ENCODE measurements at places on chromosomes 5 and 9.
A peak's percentile ranks its signal among the peaks of the same experiment; 100 is the strongest.

GRCh38 chr9:137380606-137381005 lies 42.4 kb downstream of the EXD3 start:
- no peak for DNase-seq

- no peak for DNase-seq
Measured at GRCh38 chr9:131308906-131309529, 19.5 kb downstream of the PLPP7 start.

- no peak for DNase-seq
Measured at GRCh38 chr5:129125819-129126218, 31.3 kb downstream of the ISOC1 start.

- no peak for DNase-seq
Measured at GRCh38 chr9:96441798-96442445, 8.0 kb upstream of the HABP4 start.

DNA sequence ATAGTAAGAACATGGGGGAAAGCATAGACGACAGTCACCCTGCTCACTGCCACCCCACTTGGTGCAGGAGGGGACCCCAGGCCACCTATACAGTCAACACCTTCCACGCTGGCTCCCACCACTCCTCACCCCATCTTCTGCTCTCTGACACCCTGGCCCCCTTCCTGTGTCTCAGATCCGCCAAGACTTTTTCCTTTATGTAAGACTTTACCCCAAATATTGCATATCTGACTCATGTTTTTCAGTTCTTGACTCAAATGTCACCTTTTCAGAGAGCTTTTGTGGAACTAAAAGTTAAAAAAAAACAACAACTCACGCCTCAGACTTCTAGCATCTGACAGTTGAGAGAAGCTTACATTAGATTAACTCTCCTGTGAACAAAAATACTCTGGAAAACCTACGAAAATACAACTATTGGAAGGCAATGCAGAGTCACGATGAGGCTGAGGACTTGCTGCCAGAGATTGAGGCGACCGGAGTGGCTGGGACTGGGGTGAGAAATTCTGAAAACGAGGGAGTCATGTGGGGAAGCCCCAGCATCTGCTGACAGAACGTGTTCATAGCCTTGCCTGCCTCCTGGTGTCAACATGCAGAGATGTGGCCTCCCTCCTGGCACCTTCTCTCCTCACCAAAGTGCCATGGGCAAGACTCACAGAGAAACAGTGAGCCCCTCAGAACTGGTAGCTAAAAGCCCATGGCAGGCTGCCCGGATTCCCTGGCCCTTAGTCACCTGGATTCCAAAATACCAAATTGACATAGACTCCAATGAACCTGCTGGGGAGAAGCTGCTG lies 22.4 kb upstream of the FCN2 start:
- DNase-seq: peak; percentile 36

- no peak for DNase-seq
Measured at GRCh38 chr9:77019236-77019925, at the start of gene FOXB2. Gene FOXB2 (plus strand): TSS chr9:77019655. CDS start chr9:77019655, 0 bp downstream.

- DNase-seq: no peak
Measured at GRCh38 chr9:36438536-36439236, 38.6 kb upstream of the RNF38 start.

- DNase-seq: no peak
Measured at GRCh38 chr5:88955403-88955802, 72.4 kb upstream of the MEF2C start.

- no peak for DNase-seq
Measured at GRCh38 chr5:159877894-159878448, 38.3 kb upstream of the ADRA1B start.

- DNase-seq: no peak
Measured at GRCh38 chr9:84349671-84350070, 9.1 kb upstream of the SLC28A3 start.

GRCh38 chr9:85268131-85268530 lies 473.6 kb downstream of the AGTPBP1 start:
- DNase-seq: no peak

GRCh38 chr9:26756881-26757280 lies 135.7 kb downstream of the CAAP1 start:
- DNase-seq: no peak

GRCh38 chr5:2519153-2519552 lies 232.3 kb downstream of the IRX2 start:
- DNase-seq: no peak

- no peak for DNase-seq
Measured at GRCh38 chr5:58759745-58760144, 176.9 kb downstream of the RAB3C start.

- DNase-seq: no peak
Measured at GRCh38 chr5:143001764-143002351, 231.7 kb downstream of the ARHGAP26 start.

DNA sequence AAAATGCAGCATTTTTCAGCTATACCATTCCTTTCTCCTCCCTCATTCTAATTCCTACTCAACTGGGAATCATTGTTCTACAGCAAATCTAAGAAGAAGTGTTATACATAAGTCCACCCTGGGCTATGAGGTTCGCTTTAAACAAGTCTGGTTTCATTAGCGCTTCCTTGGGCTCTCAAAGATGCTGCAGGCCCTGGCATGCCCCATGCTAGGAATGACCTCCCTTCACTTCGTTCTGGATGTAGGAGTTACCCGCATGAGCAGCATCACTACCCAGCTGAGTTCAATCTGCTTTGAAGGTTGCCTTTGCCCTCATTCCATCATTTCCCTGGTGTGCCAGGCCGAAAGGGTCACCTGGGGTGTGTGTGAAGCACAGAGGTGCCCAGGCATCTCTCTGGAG lies 35.4 kb downstream of the F2R start:
- no peak for DNase-seq

DNA sequence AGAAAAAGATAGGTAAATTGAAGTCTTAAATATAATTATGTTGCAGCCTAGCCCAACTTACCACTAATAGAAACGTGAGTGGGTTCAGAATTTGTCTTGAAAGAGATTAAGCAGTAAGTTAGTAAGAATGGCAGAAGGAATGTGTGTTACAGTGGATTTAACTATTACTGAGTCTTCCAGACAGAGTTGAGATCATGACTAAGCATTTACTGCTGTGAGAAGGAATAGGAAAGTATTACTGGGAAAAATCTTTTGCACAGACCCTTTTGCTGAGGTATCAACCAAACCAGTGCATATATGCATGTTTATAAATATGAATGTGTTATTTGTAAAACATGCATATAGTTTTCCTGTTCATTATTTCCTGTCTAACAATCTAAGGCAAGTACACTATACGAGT lies 112.8 kb upstream of the EFNA5 start:
- no peak for DNase-seq

DNA sequence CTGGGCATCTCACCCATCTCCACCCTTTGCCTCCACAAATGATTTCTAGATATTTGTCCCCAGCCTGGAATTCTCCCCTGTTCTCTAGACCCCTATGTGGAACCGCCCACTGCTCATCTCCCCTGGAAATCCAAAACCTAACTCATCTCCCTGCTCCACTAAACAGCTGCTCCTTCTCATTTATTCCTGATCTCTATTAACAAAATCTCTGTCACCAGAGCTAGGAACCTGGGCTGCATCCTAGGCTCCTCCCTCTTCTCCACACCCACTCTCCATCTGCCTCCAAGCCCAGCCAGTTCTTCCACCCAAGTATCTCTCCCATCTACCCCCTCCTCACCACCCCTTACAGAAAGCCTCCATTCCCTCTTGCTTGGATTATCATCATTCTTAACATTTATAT lies 24.0 kb upstream of the SYNPO start:
- no peak for DNase-seq

DNA sequence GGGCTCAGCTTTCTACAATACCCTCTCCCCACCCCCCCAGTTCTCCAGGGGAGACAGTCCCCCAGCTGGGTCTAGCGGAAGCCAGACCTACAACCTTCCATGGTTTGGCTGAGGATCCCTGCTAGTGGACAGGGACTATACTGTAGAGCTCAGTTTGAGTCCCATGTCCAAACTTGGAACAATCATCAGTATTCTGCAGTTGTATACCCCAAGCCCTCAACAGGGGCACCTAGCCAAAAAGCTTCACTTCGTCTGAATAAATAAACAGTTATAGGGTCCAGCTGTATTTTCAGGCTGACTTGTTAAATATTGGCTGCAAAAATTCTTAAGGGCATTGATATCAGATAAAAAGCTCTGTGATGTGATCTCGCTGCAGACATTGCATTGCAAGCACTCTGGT lies 15.4 kb upstream of the C9 start:
- no peak for DNase-seq

GRCh38 chr9:4168526-4168925 lies 131.3 kb downstream of the GLIS3 start:
- no peak for DNase-seq

DNA sequence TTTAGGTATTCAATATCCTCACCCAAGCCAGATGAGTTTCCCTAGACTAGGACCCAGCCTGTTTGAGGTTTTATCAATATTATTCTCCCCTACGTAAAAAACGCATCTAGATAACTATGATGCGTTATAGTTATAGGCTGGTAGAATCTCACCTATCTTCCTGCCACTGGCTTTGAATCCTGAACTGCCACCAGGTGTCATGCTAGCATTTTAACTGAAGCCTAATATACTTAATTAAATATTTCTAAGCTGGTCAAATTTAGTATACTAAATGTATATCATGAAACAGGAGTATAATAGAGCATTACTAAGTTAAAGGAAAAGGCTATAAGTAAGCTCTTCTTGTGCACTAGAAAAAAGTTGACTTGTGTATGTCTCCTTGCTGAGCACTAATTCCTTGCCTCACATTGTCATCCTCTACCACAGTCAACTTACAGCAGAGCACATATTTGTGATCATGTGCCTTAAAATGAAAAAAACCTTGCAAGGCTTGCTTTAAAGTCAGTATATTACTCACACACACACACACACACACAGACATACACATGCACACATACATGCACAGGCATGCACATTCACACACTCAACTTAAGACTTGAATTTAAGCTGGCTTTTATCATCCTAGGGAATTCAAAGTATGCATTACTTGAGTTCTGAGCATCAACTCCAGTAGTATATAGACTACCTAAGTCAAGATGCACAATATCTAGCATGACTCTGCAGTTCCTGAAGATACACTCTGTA lies 303.4 kb downstream of the ADGRV1 start:
- no peak for DNase-seq

- no peak for DNase-seq
Measured at GRCh38 chr5:11104210-11104609, 343.2 kb upstream of the DAP start.

DNA sequence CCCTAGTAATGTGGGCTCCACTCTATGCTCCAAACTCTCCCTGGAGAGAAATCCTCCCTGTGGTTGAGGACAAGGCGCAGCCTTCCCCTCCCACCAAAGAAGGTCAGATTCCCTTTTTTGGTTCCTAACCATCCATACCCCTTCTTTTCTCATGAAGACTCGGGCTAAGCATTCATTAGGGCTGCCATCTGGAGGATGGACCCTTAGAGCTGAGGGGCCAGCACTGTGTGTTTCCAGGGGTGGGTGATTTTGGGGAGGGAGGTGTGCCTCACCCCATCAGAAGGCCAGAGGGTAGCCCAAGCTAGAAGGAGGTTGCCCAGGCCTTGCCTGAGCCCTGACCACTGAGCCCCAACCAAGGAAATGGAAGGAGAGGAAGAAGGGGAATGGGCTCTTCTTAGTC lies 36.8 kb downstream of the TGFBI start:
- no peak for DNase-seq

- no peak for DNase-seq
Measured at GRCh38 chr9:108043585-108043984, 554.0 kb upstream of the KLF4 start.

- no peak for DNase-seq
Measured at GRCh38 chr5:69492391-69492922, at the start of gene OCLN. Gene OCLN (plus strand): TSS chr5:69492790. CDS start chr5:69504245, 11,455 bp downstream.

DNA sequence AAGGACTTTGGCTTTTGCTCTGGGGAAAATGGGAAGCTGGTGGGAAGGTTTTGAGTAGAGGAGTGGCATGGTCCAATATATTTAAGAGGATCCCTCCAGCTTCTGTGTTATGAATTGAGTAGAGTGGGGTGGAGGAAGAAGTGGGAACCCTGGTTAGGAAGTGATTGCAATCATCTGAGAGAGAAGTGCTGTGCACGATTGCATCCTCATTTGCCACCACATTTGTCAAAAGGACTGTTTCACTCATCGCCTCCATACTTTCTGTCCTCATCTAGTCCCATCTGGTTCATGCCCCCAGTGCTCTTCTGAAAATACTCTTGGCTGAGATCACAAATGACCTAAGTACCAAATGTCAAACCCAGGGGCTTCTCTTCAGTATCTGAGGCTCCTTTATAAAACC lies 192.1 kb downstream of the RAB3C start:
- DNase-seq: no peak

- no peak for DNase-seq
Measured at GRCh38 chr5:139982975-139983240, 60.2 kb downstream of the NRG2 start.

- no peak for DNase-seq
Measured at GRCh38 chr9:126916909-126917308, 2.3 kb downstream of the RALGPS1 start.

DNA sequence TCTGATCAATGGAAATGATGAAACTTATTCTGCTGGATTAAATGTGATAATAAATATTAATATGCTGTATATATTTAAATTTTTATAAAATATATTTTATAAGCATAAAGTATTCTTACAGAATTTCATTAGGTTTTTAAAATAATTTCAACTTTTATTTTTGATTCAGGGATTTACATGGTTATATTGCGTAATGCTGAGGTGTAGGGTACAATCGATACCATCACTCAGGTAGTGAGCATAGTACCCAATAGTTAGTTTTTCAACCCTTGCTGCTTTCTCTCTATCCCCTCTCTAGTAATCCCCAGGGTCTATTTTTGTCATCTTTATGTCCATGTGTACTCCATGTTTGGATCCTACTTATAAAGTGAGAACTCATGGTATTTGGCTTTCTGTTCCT lies 5.7 kb downstream of the TLR4 start:
- no peak for DNase-seq

GRCh38 chr9:93900971-93901861 lies 53.9 kb downstream of the BARX1 start:
- no peak for DNase-seq

DNA sequence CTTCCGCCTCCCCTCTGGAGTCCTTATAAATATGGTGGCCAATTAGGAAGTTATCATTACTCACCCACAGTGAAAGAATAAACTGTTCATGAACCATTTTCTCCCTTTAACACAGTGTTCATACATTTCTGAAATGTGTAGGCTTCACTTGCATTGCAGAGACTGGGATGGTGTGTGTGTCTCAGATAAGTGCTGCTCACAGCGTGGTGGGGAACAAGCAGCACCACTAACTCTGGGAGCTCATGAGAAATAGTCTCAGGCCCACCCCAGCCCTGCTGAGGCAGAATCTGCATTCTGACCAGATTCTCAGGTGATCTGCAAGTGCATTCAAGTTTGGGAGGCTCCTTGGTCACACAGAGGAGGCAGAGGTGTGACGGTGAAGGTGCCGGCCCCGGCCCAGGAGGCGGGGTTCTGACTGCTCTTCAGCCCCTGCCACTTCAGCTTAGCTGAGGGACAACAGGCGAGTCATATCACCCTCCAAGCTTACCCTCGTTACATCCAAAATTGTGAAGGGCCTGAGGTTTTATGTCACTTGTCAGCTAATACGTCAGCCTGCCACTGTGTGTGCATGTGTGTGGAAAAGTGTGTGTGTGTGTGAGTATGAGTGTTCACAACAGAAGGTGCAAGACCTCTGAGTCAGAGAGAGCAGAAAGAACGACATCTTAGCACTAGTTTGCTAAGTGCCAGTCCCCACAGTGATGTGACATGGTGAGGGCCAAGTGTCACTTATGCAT lies 34.7 kb downstream of the DAP start:
- no peak for DNase-seq

GRCh38 chr9:70411121-70411929 lies 3.1 kb downstream of the KLF9 start:
- DNase-seq: no peak

- DNase-seq: no peak
Measured at GRCh38 chr5:128329386-128329939, 208.6 kb downstream of the FBN2 start.
